ENCODE measurements at places on chromosomes 2 and 18.

DNA sequence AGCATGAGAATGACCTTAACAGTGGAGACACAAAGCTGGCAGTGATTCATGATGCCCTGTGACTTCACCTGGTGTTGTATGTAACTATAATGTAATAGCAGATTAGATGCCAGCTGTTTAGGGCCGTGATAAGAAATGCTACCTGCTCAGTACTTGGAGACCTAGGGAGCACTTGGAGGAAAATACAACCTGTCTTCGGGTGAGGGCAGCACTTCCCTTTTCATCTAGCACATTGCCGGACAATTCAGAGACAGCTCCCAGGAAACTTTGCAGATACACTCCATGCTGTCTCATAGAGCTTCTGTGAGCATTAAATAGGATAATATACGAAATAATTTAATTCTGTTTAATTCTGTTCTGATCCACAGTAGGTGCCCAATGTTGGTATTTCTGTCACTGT is 668.5 kb downstream of the TSN start:
- no peak for DNase-seq

- no peak for DNase-seq
Observed at GRCh38 chr2:201765799-201766198, 14.9 kb downstream of the ALS2 start.

DNA sequence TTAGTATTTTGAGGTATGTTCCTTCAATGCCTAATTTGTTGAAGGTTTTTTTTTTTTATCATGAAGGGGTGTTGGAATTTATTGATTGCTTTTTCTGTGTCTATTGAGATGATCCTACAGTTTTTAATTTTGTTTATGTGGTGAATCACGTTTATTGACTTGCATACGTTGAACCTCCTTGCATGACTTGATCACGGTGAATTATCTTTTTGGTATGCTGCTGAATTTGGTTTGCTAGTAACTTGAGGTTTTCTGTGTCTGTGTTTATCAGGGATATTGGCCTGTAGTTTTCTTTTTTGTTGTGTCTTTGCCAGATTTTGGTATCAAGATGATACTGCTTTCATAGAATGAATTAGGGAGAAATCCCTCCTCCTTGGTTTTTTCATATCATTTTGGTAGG is 23.9 kb downstream of the CLIP4 start:
- no peak for DNase-seq

- no peak for DNase-seq
Observed at GRCh38 chr2:144480285-144480684, 39.6 kb downstream of the ZEB2 start.

DNA sequence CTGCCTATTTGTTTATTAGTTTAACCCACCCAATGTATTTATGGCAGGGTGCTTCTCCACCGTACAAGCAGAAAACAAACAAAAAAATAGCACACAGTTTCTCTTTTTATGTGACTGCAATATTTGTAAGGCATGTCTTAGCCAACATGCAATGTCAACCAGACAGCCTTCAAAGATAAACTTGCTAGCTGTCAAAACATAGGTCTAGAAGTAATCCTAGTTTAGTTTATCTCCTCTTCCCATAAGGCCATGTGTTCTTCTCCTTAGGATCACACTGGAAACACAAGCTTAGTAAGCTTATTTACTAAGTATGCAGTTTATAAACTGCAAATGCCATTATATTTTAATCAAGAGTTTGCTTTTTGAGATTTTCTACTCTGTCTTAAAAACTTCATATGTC is 75.6 kb downstream of the LDAH start:
- DNase-seq, result no peak

- DNase-seq, result peak; percentile 3
Observed at GRCh38 chr18:58527952-58528287, 101.0 kb downstream of the ALPK2 start.

DNA sequence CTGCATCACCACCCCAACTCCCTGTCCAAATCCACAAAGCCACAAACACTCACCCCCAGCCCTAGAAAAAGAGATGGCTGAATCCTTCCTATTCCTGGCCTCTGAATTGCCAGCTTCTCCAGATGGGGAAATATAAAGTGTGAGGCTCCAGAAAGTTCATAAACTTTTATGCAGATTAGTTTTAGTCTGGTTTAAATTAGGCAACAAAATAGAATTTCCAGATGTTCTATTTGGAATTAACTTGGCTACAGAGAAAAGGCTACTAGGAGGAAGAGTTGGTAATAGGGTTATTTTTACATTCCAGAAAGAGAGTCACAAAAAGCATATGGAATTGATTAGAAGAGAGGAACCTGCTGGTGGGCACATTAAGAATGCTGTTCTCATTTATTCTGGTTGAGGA is 56.0 kb downstream of the EN1 start:
- no peak for DNase-seq

DNA sequence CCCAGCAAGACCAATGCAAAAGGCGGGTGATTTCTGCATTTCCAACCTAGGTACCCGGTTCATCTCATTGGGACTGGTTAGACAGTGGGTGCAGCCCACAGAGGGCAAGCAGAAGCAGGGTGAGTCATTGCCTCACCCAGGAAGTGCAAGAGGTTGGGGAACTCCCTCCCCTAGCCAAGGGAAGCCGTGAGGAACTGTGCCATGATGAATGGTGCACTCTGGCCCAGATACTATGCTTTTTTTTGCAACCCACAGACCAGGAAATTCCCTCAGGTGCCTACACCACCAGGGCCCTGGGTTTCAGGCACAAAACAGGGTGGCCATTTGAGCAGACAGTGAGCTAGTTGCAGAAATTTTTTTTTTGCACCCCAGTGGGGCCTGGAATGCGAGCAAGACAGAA is 662.6 kb upstream of the ACVR2A start:
- DNase-seq, result no peak

GRCh38 chr2:70958759-70959158 is 19.7 kb upstream of the ANKRD53 start:
- no peak for DNase-seq

DNA sequence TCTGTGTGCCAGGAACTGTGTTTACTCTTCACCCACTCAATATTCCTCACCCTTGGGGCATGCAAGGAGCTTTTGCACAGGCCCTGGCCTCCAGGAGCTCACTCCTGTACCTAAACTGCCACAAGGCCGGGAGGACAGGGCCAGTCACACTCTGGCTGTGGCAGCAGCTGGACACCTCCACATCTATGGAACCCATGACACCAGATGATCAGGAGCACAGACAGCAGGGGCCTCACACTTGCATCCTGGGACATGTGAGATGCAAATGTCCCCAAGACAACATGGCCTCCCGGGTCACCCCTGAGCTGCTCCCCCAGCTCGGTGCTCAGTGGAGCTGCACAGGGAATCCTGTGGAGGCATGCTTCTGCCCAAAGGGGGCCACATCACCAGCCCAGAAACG is 61.8 kb upstream of the SLC66A3 start:
- no peak for DNase-seq

- no peak for DNase-seq
Observed at GRCh38 chr2:148860037-148860436, 15.0 kb upstream of the KIF5C start.

DNA sequence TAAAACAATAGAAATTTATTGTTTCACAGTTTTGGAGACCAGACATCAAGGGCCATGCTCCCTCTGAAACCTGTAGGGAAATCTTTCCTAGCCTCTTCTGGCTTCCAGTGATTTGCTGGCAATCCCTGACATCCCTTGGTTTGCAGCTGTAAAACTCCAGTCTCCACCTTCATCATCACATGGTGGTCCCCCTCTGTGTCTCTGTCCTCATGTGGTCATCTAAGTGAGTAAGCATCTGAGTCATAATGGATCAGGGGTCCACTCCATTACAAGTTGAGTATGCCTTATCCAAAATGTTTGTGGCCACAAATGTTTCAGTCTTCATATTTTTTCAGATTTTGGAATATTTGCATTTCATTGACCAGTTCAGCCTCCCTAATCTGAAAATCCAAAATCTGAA is 5.6 kb upstream of the SGPP2 start:
- DNase-seq, result no peak

GRCh38 chr18:52903857-52904256 is 563.9 kb downstream of the DCC start:
- peak; percentile 48 for DNase-seq

DNA sequence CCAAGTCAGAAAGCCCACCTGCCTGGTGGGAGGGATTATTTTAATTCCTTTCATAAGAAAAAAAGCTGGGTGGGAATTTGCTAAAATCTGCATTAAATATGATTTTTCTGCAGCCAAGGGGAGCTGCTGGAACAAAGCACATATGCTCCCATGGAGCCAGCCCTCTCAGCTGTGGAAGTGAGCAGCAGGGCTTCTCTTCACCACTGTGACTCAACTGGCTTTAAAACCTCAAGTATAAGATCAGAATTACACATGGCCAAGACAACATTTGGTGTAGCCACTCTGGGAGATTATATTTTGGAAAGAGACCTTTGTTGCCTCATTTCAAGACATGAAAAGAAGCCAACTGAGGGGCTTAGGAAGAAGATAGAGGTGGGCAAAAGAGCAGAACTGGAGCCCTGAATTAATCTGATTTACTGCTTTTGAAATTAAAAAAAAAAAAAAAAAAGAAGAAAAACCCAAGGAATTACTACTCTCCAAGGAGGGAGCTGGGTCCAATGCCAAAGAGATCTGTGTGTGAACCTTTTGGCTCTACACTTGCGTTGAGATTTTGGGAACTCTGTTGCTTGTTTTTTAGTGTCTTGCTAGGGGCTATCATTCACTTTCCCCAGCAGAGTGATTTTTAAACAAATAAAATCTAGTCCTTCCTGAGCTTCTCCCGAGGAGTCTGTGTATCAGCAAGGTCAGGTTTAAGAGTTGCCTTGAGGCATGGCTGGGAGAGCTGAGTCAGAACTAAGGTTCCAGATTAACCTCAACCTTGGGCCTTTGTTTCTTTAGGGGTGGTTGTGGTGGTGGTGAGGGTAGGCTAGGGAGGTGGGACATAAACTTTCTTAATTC is 6.0 kb downstream of the LHCGR start:
- no peak for DNase-seq

- no peak for DNase-seq
Observed at GRCh38 chr2:112607680-112608438, 23.4 kb downstream of the CHCHD5 start.

- DNase-seq, result no peak
Observed at GRCh38 chr2:161206471-161207032, 46.3 kb downstream of the TANK start.

DNA sequence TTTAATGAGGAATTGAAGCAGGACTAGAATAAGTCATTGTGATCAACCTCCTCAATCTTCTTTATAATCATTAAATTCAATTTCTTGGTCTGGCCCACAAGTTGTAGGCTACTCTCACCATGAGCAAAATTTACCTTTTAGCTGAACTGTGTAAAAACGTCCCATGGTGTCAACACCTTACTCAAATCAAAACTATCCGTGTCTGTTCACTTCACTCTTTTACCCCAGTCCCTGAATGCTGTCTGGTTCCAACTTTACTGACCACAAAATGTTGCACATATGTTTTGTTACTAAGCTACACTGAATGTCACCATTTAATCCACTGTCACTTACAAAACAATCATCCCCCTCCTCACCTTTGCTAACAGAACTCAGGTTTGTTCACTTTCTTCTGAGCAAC is 951.6 kb upstream of the SLC39A10 start:
- no peak for DNase-seq

- no peak for DNase-seq
Observed at GRCh38 chr18:79486356-79487182, 90.8 kb downstream of the NFATC1 start.

DNA sequence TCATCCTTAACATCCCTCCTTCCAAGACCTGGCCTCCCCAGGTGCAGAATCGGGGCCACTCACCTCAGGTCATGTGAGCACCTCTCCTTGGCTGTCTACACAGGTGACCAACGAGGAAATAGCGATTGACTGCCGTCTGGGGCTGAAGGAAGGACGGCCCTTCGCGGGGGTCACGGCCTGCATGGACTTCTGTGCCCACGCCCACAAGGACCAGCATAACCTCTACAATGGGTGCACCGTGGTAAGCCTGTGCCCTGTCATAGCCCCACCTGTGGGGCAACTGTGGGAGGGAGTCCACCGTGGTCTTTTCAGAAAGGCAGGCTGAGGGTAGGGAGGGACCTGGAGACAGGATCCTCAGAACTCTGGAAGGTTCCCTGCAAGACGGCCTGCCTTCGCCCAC is 54.3 kb downstream of the BOLA3 start:
- no peak for DNase-seq

DNA sequence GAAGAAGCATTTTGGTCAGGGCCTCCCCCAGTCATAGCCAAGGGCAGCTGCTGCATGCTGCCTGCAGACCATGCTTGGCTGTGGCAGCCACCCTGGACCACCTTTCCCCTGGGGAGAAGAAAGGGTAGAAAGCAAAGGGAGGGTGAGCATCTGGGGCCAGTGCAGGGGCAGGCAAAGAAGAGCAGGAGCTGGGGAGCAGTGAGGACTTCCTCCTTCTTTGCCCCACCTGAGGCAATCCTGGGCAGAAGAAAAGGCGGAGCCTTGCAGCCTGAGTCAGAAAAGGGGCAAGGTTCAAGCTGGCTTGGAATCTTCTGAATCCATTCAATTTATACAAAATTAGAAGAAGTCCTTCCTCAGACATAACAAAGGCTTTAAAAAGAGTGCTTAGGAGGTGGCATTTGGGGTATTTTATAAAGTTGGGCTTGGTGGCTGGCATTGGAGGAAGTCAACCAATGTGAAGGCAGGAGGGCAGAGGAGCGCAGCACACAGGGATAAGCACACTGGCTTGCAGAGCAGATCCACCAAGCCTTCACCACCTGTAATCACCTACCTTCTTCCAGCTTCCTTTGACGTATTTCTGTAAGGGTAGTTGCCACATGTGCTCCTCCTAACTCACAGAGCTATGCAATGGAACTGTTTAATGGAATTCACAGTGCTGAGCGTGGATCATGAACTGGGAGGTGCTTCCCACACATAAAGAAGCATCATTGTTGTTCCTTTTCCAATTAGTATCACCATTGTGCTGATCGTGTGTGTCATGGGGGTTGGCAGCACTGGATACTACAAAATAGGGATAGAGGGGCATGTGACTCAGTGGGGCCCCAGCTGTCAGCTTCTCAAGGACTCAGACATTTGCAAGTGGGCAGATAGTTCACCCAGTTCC is 154.4 kb upstream of the EPAS1 start:
- no peak for DNase-seq

GRCh38 chr2:30034052-30034775 is 112.6 kb upstream of the YPEL5 start:
- no peak for DNase-seq

- no peak for DNase-seq
Observed at GRCh38 chr2:37698931-37699481, 27.6 kb upstream of the CDC42EP3 start.

GRCh38 chr18:37322492-37323035 is 243.0 kb downstream of the CELF4 start:
- no peak for DNase-seq
